ENCODE measurements at places on chromosomes 2 and 18.

DNA sequence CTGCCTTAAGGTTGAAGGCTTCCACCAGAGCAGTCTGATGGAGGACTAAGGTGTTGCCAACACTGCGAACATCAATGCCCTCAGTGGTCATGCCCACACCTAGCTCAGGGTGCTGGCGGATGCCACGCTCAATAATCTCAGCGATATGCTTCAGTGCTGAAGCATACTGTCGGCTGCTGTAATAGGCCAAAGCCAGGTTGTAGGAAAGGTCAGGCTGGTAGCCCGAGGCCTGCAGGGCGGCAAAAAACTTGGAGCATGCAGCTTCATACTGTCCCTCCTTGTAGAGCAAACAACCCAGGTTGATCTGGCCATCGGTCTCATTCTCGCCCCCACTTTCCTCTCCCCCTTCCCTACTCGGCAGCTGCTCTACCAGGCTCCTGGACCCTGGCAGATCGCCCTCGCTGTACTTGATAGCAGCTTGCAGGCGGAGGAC is 159.4 kb downstream of the AGPS start:
- peak; percentile 13 for DNase-seq

DNA sequence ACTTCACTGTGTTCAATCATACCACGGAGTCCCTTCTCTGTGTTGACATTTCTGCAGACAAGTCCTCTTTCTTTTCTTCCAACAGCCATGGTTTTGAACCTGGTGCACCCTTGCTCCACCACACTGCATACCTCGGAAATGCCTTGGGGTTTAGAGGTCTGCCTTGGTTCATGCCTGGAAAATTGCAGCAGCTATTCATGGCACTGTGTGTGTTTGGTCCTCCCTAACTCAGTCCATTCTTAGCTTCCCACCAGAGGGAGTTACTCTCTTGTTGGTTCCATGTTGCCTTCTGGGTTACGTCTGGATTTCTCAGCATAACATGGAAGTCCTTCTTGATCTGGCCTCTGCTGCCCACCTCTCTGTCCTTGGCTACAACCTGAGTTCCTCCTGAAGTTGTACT is 206.0 kb downstream of the FHOD3 start:
- DNase-seq, result no peak

GRCh38 chr2:231456295-231457004 is 7.8 kb downstream of the NCL start:
- DNase-seq, result no peak

GRCh38 chr18:58337686-58338085 is 291.2 kb downstream of the ALPK2 start:
- DNase-seq, result no peak

DNA sequence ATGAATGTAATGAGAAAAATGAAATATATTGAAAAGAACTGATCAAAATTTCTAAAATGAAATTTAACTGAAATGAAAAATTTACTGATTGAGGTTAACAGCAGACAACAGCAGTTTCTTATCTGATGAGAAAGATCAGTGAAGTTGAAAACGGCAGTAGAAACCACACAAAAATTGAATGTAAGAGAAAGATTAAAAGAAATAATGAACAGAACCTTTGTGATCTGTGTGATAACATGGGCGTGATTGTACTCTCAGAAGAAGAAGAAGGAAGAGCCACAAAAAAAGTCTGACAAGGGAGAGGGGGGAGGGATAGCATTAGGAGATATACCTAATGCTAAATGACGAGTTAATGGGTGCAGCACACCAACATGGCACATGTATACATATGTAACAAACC is 45.2 kb downstream of the FAM117B start:
- no peak for DNase-seq
